Activated T-cell treated with anti-CD3 and anti-CD28 coated beads for 4 hours (primary cell): ENCODE measurements at places on chromosomes 16 and 17.

DNA sequence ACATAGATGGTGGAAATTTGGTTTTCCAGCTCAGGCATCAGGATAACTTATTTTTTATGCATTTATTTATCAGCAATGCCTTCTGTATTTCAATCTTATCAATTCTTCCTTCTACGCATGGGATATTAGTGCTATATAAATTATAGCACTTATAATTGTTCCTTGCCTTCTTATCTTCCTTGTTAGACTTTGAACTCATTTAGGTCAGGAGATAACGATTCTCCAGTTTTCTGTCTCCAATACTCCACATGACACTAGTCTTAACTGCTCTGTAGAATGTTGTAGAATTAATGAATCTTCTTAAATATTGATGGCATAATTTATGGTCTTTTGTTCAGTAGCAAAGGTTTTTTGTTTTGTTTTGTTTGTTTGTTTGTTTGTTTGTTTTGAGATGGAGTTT is 10.7 kb upstream of the BCO1 start:
- DNase-seq, result no peak

DNA sequence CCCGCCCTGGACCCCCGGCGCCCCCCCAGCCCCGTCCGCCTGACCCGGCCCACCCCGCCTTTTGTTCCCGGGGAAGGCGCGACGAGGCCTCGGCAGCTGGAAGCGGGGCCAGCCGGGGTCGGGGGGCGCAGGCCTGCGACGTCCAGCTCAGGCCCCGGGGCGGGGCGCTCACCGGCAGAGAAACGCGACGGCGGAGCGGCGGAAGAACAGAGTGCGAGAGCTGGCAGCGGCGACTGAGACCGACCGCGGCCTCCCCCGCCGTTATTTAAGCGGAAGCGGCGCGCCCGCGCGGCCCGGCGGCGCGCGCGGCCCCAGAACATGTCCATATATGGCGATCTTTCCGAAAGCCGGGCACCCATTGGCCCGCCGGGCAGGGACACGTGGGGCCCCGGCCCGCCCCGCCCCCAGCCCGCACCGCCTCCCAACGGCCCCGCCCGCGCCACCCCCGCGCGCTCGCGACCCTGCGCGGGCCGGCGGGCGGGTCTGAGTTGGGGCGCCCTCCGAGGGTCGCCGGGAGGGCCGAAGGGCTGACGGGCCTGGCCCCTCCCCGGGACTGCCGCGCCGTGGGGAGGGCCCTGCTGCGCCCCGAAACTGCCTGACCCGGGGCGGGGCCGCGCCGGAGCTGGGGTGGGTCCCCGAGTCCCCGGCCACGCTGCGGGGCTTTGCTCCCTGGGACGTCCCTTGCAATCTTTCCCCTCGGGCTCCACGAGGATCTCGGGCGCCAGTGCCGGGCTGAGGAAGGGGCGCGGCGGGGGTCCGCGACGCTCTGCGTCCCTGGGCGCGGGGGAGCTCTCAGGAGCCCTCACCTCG is at the start of gene ACTG1:
TSS of gene ACTG1 (minus strand) at position 238 of the 810 bp plus-strand sequence. CDS start 445 bp downstream, outside the sequence.
- peak; percentile 83 for DNase-seq

DNA sequence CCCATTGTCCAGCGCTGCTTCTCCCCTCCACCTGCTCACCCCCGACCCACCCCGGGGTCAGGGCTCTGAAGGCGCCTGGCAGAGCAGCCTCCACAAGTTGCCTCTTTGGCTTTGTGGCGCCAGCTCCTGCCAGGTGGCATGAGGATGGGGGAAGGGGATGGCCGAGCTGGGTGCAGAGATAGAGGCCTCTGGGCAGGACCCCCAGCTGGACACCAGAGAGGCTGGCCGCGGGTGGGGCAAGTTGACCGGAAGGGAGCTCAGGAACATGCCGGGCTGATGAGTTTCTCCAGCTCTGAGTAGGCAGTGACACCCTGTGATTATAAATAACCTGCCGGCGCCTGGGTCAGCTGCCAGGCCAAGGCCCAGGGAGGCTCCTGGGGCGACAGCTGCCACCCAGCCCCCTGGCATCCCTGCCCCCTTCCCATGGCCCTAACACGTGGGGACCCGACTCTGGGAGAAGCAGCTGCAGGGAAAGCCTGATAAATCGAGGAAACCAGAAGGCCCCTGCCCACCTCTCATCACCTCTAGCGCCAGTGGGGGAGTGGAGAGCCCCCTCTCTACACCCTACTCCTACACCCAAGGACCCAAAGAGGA is 729 bp downstream of the P2RX5 start:
- DNase-seq, result no peak

DNA sequence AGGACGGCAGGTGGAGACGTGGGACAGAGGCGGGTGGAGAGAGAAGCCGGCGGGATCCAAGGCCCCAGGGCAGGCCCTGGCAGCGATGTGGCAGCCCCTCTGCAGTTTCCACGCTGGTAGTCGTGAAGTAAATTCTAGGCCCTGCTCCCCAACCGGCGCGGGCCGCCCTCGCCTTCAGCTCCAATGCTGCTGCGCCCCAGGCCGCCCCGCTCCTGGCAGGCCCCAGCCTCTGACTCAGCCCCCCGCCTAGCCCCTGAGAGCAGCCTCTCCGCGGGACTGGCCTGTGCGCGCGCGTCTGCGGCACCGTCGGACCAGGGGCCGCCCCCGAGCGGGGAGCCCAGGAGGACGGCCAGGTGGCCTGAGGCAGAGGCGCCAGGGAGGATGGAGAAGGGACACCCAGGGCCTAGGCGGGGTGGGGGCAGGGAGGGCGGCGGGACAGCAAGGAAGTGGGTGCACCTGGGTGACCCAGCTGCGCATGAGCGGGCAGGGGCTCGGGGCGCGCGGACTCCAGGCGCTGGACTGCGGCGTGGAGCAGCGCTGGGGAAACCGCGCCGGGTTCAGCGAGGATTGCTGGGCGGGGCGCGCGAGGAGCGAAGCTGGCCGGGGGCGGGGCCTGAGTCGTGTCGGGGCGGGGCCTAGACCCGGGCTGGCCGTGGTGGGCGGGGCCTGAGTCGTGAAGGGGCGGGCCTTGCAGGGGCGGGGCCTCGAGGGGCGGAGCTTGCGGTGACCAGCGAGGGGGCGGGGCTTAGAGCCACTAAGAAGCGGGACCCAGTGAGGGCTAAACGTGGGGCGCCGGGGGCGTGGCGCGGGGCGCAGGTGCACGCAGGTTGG is 29.6 kb downstream of the ZNF778 start:
- peak; percentile 98 for DNase-seq

DNA sequence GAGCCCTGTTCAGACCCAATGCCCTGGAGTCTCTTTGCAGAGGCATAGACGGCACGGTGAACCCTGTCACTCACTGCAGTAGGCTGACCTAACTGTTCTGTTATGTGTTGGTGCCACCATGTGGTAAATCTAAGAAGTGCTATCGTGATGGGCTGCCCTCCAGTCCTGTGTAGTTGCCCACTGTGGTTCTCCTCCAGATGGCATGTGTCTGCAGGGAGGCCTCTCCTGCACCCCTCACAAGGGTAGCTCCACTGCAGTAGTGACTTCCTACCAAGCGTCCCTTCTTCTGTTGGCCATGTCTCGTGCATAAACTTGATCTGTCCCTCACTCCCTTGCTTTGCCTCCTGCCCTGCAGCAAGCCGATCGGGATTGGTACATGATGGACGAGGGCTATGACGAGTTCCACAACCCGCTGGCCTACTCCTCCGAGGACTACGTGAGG is 5.8 kb downstream of the DHX38 start:
- DNase-seq, result peak; percentile 19

DNA sequence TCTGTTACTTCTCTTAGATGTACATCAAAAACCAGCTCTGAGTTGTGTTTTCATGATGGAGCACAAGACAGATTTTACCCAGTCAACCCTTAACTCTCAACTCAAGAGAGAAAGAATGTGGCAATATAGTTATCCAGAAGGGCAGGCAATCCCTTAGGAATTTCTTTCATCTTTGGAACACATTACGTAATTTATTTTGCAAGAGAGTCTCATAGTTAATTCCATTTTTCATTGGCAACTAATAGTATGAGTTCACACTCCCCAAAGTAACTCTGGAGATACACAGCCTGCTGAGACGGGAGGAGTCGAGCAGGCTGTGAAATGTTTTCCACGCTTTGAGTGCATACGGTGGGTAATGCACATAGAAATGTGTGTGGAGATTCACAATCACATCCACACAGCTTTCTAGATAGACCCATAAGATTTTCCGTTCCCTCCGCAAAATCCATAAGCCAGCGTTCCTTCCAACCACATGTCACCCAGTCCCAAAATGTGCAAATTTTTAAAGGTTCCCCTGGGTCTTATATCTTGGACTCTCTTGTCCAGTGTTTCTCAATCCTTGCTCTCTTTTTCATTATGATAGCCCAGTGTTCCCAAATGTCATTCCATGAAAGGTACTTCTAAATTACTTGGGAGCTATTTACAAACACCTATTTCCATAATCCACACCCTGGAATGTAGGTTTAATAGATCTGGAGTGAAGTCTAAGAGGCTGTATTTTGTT is 8.4 kb upstream of the CDRT4 start:
- no peak for DNase-seq

DNA sequence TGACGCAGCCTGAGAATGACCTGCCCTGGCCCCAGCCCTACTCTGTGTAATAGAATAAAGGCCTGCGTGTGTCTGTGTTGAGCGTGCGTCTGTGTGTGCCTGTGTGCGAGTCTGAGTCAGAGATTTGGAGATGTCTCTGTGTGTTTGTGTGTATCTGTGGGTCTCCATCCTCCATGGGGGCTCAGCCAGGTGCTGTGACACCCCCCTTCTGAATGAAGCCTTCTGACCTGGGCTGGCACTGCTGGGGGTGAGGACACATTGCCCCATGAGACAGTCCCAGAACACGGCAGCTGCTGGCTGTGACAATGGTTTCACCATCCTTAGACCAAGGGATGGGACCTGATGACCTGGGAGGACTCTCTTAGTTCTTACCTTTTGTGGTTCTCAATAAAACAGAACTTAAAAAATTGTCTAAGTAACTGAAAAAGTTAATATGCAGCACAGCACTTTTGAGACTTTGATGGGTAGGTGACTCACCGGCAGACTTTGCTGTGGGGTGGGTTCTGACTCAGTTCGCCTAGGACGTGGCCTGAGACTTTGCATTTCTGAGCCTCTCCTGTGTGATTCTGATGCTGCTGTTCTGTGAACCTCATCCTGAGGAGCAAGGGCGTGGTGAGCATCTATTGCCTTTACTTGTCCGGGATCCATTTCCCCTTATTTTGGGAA is 5.7 kb downstream of the LAT start:
- DNase-seq, result peak; percentile 57

DNA sequence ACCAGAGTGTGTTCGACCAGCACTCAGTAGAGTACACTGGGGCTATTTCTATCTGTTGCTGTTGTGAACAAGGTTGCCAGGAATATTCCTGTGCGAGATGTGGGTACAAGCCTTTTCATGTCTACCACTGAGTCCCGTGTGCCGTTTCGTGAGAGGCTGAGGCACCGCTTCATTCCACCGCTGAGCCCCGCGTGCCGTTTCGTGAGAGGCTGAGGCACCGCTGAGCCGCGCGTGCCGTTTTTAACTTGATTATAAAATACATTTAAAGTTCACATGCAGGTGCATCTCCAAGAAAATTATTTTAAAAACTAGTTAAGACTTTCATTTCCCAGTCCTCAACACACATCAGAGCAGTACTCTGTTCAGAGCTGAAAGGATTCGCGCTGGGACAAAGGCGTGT is 78.7 kb upstream of the ZNF750 start:
- DNase-seq, result no peak

GRCh38 chr17:7579001-7579833 is at the start of gene CD68:
CD68 (plus strand) TSS chr17:7579638; CDS start chr17:7579678, 40 bp downstream.
- DNase-seq, result peak; percentile 60

DNA sequence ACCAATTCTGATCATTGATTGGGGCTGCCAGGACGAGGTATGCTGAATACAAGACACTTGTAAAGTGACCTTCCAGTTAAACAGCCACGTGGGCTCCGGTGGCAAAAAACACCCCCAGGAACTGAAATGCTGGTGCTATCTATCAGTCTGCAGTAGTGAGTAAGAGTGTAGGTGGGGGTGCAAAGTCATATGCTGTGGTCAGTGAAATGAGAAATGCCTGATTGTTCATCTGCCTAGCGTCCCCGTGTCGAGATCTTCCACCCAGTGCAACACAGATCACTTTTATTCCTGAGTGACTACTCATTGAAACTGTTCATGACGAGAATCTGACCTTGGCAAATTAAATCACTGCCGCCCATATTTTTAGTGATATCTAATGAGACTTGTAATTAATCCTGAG is 806.5 kb upstream of the GOT2 start:
- no peak for DNase-seq
